Nephron progenitor cell (in vitro differentiated cells): ENCODE measurements at places on chromosomes 5 and 9.

- no peak for DNase-seq
These were observed 53.2 kb upstream of the UBAC1 start for GRCh38 chr9:136014147-136014923.

- DNase-seq: peak; percentile 36
These were observed 462.5 kb downstream of the SPOCK1 start for GRCh38 chr5:137036640-137037039.

DNA sequence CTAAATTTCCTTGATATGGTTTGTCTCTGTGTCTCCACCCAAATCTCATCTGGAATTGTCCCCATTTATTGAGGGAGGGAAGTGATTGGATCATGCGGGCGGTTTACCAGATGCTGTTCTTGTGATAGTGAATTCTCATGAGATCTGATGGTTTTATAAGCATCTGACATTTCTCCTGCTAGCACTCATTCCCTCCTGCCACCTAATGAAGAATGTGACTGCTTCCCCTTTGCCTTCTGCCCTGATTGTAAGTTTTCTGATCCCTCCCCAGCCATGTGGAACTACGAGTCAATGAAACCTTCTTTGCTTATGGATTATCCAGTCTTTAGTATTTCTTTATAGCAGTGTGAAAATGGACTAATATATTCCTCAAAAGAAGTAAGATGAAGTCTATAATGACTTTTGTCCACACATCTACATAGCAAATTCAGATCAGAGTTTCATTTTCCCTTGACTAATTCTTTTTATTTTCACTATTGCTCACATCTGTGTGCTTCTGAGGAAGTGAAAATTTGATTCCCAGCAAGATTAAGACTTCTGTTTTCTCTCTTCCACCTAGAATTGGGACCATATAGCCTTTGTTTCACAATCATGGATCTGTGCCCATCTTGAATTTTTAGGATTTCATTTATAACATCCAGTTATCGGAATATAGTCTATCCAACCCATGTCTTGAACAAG lies 393.5 kb downstream of the DMAC1 start:
- no peak for DNase-seq

GRCh38 chr9:126854734-126855133 lies 5.7 kb upstream of the ZBTB34 start:
- DNase-seq: no peak

GRCh38 chr5:154766558-154767281 lies 11.5 kb downstream of the LARP1 start:
- no peak for DNase-seq

- no peak for DNase-seq
These were observed 10.5 kb downstream of the LRRC26 start for GRCh38 chr9:137159105-137160053.
